ENCODE measurements at places on chromosomes 2 and 18. TPM values are rescaled to one million over a fixed set of nuclear protein-coding genes. Genes with fewer than 3 reads are reported as not detected.
A peak's percentile ranks its signal among the peaks of the same experiment; 100 is the strongest.

- no peak for DNase-seq
Measured at GRCh38 chr2:10864861-10865636, 46.7 kb upstream of the KCNF1 start.

GRCh38 chr2:220106065-220106464 lies 478.6 kb downstream of the SLC4A3 start:
- no peak for DNase-seq

- no peak for DNase-seq
Measured at GRCh38 chr2:68745006-68745405, 10.4 kb downstream of the ARHGAP25 start.

Gene TMEM200C
- total RNA-seq: under 0.01 TPM

Gene LPIN1
- 14.7 TPM for total RNA-seq

Gene SLC11A1
- total RNA-seq: under 0.01 TPM

DNA sequence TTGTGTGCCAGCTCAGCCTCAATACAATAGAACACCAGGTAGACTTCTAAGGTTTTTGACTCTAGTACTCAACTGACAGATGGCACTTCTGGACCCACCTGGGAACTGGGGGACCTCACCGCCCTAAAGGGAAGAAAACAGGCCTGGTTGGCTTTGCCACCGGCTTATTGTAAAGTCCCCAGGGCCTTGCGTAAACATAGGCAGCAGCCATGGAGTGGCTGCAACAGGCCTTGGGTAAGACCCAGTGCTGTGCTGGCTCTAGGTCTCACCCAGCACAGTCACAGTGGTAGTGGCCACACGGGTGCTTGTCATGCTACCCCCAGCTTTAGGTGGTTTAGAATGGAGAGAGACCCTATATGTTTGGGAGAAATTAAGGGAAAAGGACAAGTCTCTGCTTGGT lies 230.7 kb upstream of the SESTD1 start:
- DNase-seq: no peak

Gene PROM2
- total RNA-seq: 0.13 TPM

- DNase-seq: no peak
Measured at GRCh38 chr18:12890964-12891363, 6.9 kb upstream of the PTPN2 start.

Gene UGT1A7
- total RNA-seq: not detected

GRCh38 chr18:48316177-48316576 lies 93.0 kb downstream of the ZBTB7C start:
- DNase-seq: no peak

DNA sequence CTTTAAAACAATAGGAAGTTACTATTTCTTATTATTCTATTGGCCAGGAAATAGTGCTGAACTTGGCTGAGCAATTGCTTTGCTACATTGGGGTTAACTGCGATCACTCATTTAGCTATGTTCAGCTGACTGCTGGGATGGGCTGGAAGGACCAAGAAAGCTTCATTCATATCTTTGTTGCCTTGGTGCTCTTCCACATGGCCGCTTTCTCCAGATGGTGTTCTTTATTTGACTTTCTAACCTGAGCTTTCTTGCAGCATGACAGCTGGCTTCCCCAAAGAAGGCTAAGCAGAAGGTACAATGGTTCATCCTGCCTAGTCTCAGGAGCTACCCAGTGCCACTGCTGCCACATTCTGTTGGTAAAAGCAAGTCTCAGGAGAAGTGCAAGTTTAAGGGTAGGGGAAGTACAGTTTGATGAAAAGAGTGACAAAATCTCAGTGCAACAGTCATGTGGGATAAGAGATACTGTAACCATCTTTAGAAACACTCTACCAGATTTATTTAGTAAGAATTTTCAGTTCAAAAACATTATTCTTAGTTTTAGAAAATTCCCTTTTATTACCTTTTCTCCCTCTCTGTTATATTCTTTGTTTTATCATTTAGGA lies 180.6 kb upstream of the RBMS1 start:
- no peak for DNase-seq

DNA sequence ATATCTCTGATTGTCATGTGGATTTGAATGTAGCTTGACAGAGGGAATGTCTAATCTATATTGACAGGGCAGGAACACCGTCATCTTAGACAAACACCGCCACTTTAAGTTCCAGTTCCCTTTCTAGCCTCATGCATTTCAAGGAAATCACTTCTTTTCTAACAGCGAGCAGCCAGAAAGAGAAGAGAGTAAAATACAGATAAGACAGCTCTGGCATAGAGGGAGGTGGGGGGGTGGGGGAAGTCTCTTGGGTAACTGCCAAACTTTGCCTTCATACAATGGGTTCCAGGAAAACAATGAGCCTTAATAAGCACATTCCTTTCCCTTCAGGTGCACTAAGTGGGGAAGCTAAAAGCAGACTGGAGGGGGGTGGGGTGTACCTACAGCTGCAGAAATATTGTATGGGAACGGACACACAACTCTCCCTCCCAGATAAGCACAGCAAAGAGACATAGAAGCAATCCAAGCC lies 37.2 kb downstream of the CASP10 start:
- peak; percentile 88 for DNase-seq

GRCh38 chr2:229937537-229937936 lies 15.2 kb downstream of the FBXO36 start:
- no peak for DNase-seq

DNA sequence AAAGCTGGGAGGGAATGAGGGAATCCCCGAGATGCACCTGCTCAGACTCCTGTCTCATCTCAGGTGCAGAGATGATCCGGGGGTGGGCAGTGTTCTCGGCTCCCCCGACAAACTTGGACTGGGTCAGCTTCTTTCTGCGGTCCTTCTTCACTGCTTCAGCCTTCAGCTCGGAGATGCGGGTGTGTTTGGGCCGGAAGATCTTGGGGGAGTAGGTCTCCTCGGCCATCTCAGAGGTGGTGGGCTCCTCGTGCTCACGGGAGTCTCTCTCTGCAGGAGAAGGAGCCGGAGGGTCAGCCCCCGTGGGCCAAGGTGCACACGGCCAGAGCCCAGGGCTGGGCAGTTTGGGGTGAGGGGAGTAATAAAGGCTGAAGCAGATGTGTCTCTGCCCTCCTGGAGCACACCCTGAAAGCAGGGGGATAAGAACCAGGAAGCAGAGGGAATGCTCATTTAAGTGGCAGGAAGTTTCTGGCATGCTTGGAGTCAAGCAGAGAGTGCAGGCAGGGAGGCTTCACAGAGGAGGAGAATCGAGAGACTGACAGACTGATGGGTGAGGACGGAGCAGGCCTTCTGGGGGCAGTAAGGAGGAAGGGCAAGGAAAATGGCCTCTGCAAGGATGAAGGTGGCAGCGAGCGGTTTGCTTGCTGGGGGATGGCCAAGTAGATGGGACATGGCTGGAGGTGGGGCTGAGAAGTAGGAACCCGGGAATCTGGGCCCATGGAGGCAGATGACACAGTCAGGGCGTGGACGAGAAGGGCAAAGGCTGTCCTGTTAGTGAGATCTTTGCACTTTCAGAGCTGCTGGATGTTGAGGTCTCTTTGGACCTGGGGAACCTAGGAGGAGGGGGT lies 16.3 kb downstream of the IGFBP5 start:
- no peak for DNase-seq

DNA sequence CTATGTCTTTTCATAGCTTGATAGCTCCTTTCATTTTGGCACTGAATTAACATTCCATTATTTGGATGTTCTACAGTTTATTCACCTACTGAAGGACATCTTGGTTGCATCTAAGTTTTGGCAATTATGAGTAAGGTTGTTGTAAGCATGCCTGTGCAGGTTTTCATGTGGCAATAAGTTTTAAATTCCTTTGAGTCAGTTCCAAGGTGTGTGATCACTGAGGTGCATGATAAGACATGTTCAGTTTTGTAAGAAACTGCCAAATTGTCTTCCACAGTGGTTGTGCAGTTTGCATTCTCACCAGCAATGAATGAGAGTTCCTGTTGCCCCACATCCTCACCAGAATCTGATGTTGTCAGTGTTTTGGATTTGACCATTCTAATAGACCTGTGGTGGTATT lies 24.2 kb downstream of the XDH start:
- no peak for DNase-seq

GRCh38 chr2:100757621-100758394 lies 62.1 kb upstream of the NPAS2 start:
- peak; percentile 87 for DNase-seq

GRCh38 chr2:78245394-78246135 lies 723.4 kb upstream of the LRRTM4 start:
- DNase-seq: no peak

GRCh38 chr2:119480718-119481142 lies 43.6 kb downstream of the SCTR start:
- DNase-seq: no peak

GRCh38 chr2:367246-367645 lies 79.4 kb upstream of the ALKAL2 start:
- DNase-seq: no peak

DNA sequence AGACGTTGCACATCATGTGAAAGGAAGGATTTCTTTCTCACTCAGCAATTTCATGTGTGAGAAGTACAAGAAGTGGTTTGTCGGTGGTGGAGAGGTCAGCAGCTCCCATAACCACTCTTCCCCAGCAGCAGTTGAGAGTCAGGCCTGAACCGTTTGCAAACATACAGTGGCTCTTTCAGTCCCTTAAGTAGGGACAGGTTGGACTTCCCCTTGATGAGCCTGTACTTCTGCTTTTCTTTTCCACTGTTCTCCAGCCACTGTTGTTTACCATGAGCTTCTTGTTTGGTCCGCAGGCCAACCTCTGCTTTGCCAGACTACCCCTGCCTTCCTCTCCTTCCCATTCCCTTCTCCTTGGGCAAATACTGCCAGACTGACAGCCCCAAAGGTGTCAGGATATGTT lies 391.3 kb upstream of the CELF4 start:
- DNase-seq: no peak

GRCh38 chr2:165584126-165584654 lies 114.7 kb downstream of the CSRNP3 start:
- no peak for DNase-seq

Gene LRRTM4
- not detected for total RNA-seq

Gene PAIP2B
- total RNA-seq: 1.0 TPM

Gene ANKRD30BL
- total RNA-seq: not detected

GRCh38 chr2:46162329-46163097 lies 134.7 kb upstream of the EPAS1 start:
- no peak for DNase-seq

Gene CAB39
- 46.0 TPM for total RNA-seq

DNA sequence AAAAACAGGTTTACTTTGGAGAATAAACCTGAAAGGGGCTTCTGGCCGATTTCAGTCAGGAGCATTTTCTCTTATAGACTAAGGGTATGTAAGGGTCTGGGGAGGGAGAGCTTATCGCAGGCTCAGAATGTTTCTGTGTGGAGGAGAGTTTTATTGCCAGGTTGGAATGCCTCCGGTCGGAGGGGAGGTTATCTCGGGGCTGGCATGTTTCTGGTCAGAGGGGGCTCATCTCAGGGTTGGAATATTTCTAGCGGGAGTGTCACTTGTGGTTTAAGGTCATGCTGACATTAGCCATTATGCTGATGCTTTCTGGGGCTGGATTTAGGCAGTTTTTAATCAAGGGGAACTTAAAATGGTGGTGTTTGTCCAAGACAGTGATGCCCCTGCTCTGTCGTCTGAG lies 333.6 kb downstream of the METTL4 start:
- DNase-seq: no peak

GRCh38 chr2:107376909-107377308 lies 449.8 kb upstream of the RGPD4 start:
- no peak for DNase-seq

GRCh38 chr18:59657012-59657411 lies 40.2 kb downstream of the CCBE1 start:
- no peak for DNase-seq

Gene L3MBTL4
- total RNA-seq: 10.2 TPM

DNA sequence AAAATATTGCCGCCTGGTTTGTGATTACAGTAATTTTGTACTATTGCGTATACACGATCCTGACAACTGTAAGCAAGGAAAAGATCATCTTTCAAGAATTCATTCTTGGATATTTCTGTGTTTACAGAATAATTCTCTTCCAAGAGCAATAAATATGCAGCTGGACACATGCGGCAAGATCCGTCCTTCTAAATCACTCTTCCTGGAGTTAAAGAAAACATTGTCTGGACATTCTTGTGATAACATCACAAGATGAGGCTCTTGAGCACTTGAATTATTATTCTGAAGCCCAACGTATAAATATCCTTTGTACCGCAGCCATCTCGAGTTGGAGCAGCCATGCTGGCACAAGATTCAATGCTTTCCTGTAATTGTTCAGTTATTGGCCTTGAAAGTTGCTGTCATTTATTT lies 9.9 kb downstream of the FHL2 start:
- DNase-seq: peak; percentile 43

Gene EML6
- total RNA-seq: 0.77 TPM

Gene MEX3C
- total RNA-seq: 29.0 TPM

Gene GRHL1
- total RNA-seq: 0.76 TPM

DNA sequence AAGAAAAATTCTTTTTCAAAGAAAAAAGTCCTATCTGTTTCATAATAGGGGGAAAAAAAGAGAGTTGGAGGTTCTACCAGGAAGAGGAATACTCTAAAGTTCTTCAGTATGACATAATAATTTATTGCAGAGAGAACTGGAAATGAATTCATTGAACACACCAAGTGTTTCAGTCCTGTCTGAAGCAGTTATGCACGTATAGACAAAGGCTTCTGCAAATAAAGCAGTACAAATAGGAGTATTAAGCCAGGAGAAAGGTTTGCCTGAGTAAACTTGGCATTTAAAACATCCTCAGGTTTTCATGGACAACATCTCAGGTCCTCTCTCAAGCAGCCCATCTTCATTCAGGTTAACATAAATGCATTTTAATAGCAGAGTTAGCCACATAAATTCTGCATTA lies 141.6 kb downstream of the CCDC148 start:
- DNase-seq: no peak

- peak; percentile 33 for DNase-seq
Measured at GRCh38 chr2:99559075-99559662, 69.4 kb upstream of the REV1 start.

Gene FBXO11
- 94.4 TPM for total RNA-seq

DNA sequence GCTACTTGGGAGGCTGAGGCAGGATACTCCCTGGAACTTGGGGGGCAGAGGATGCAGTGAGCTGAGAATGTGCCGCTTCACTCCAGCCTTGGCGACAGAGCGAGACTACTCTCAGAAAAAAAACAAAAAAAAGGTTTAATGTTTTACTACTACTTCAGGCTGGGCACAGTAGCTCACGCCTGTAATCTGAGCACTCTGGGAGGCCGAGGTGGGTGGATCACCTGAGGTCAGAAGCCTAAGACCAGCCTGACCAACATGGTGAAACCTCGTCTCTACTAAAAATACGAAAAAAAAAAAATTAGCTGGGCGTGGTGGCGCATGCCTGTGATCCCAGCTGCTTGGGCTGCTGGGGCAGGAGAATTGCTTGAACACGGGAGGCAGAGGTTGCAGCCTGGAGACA lies 75.7 kb upstream of the ATIC start:
- no peak for DNase-seq

DNA sequence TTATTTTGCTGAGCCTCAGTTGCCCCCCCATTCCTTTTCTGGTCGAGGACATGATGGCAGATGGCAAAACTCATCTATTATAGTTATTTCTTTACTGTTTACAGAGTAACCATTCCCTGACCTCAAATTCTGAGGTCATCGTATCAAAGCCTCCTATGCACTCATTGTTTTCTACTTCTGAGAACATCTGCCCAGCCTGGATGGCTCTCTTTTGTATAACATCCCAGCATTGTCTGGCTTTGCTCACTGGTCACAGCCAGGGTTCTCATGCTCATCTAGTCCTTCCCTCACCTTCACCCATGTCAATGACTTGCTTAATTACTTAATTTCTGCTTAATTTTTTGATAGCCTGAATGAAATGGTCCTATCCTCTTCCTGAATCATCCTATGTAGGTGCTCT lies 472.1 kb downstream of the PARD3B start:
- peak; percentile 9 for DNase-seq

Measured in dermis microvascular lymphatic vessel endothelial cell (primary cell).